ENCODE measurements at places on chromosomes 13 and 19. TPM values are rescaled to one million over a fixed set of nuclear protein-coding genes. Genes with fewer than 3 reads are reported as not detected.

DNA sequence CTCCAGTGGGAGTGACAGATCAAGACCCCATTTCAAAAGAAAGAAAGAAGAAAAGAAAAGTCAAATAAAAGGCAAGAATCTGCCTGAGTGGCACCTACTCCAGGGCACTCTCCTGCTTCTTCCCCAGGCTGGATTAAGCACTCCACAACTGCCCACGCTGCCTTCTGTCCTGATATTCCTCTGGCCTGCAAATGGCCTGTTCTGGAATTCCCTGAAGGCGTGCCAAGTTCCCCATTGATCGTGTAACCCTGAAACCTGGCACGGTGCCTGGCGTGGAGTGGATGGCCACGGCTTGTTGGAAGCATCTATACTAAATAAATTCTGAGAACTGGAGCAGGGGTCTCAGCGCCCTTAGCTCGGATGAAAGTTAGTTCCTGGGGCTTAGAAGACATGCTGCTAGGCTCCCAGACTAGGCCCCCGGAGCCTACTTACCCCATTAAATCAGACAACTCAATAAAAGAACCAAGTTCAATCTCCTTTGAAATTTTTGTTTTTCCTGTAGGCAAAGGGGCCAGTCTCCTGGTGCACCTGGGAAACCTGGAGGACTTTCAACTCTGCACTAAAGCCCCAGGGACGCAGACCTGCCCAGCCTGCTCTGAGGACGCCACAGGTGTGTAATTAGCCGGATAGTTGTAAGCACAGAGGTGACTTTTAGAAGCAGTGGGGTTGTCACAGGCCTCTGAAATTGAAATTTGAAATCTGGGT, 21.9 kb downstream of the ANKRD27 start:
- DNase-seq: no peak

DNA sequence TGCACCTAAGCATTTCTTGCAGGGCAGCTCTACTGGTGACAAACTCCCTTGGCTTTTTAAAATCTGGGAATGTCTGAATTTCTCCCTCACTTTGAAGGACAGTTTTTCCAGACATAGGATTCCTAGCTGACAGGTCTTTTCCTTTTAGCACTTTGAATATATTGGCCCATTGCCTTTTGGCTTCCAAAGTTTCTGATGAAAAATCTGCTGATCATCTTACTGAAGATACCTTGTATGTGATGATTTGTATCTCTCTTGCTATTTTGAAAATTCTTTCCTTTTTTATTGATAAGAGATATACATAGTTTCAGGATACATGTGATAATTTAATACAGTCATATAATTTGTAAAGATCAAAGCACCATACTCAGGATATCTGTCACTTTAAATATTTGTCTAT, 211.1 kb downstream of the ZIC5 start:
- DNase-seq: no peak

DNA sequence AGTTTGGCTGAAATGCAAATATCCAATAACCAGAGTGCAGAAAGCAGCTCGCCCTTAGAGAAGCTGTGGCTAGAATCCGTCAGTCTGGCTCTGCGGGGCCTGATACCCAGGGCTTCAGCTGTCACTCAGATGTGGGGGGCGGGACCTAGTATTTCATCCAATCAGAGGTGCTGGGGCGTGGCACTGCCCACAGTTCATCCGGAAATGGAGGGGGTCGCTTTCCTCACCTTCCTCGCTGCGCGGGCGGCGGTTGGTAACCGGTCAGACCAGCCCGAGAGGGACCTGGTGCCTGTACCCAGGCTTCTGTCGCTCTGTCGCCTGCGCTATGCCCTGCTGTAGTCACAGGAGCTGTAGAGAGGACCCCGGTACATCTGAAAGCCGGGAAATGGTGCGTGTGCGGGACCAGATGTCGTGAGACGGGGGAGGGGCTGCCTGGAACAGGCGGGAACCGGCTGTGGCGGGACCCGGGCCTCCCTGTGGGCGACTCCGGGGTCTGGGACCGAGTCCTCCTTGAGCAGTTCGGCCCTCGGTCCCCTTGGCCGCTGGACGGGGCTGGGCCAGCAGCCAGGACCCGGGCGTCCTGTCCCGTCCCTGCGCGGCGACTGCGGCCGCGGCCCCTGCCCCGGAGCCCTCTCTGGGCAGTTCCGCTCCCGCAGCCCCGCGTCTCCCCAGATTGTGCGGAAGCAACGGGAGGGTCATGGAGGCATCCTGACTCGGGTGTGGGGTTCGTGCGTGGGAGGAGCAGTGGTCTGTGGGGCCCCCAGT, at the start of gene ZNF700:
TSS of gene ZNF700 (plus strand) at position 222 of the 765 bp plus-strand sequence. CDS start at position 326, 104 bp downstream.
- peak; percentile 97 for DNase-seq

- DNase-seq: no peak
These were observed 46.9 kb downstream of the CACNA1A start for GRCh38 chr19:13459351-13459750.

GRCh38 chr19:38478273-38478971, 44.9 kb downstream of the RYR1 start:
- DNase-seq: no peak

GRCh38 chr13:37457612-37458011, 141.0 kb downstream of the POSTN start:
- no peak for DNase-seq

Gene TJP3
- 3.7 TPM for total RNA-seq

Gene ANGPTL8
- total RNA-seq: not detected

Gene STOML3
- not detected for total RNA-seq

Gene XPO4
- 24.8 TPM for total RNA-seq

Gene VAV1
- total RNA-seq: 77.9 TPM
